Hepatocyte (in vitro differentiated cells): ENCODE measurements at places on chromosomes 1 and 21. TPM values are rescaled to one million over a fixed set of nuclear protein-coding genes. Genes with fewer than 3 reads are reported as not detected.

The MCM3AP gene
- 29.1 and 35.4 TPM in 2 replicates for polyA plus RNA-seq

DNA sequence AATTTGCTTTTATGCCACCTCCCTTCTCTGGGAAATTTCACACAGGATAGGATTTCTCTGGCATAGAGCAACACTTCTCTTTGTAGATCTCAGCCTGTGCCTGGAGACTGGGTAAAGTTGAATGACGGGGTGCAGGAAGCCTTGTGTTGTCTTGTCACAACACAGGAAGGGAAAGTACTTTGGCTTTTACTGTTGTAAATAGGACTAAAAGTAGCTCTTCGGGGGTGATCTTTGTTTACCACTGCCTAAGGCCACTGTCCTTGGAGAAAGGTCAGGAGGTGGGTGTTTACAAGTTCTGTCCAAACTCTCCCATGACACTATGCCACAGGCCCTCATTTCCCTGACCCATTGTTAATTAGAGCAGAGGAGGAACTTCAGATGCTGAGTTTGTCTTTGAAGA, 139.7 kb downstream of the FGGY start:
- DNase-seq = no peak

DNA sequence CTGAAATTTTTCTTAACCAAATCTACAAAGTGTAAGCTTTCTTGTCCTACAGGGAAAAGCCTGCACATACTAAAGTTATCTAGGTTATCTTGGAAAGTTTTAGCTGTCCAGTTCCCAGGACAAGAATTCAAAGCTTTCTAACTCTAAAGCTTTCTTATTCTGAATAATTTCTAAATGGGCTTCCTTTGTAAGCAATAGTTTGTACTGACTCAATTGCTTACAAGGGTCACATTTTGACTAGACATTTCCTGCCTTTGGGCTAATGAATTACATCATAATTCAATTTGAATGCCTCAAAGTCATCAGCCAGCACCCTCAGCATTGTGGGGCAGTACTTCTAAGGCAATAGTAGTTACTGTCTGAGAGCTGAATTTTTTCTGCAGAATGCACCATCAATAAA, 223.0 kb downstream of the LTN1 start:
- no peak for DNase-seq

DNA sequence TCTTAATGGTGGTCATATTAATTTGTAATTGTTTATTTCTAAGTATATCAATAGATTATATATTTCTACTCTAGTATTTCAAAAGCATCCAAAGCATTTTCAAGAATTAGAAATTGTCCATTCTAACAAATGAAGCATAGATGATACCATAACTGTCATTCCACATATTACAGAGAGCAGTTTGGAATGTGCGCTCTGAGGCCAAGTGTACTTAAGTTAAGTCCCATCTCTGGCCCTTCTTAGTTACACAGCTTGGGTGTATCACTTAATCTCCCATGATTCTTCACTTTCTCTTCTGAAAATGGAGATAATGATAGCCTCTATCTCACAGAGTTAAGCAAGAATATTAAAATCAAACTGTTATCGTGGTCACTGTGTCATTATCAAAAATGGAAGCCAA, 281.1 kb downstream of the MRPL39 start:
- no peak for DNase-seq

DNA sequence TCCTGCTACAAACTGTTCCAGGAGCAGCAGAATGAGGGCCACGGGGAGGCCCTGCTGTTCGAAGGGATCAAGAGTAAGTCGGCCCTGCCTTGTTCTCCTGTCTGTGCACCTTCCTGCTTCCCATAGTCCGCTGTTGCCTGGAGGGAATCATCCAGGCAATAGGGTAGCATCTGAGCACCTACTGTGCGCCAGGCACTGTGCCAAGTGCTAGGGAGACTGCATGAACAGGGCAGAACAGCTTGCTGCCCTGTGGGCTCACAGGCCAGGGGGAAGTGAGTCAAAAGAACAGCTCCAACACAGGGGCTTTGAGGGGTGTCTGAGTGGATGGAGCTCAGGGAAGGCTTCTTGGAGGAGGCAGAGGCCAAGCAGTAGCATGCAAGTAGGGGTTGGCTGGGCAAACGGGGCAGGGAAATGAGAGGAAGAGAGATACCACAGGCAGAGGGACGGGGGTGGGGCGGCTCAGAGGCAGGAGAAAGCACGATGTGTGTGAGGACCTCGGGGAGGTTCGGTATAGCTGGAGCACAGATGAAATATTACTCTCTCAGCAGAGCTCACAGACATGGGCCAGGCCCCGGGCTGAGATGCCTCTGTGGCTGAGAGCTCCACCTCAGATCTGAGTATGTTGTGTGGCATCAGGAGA, 15.5 kb upstream of the PADI6 start:
- DNase-seq = no peak

DNA sequence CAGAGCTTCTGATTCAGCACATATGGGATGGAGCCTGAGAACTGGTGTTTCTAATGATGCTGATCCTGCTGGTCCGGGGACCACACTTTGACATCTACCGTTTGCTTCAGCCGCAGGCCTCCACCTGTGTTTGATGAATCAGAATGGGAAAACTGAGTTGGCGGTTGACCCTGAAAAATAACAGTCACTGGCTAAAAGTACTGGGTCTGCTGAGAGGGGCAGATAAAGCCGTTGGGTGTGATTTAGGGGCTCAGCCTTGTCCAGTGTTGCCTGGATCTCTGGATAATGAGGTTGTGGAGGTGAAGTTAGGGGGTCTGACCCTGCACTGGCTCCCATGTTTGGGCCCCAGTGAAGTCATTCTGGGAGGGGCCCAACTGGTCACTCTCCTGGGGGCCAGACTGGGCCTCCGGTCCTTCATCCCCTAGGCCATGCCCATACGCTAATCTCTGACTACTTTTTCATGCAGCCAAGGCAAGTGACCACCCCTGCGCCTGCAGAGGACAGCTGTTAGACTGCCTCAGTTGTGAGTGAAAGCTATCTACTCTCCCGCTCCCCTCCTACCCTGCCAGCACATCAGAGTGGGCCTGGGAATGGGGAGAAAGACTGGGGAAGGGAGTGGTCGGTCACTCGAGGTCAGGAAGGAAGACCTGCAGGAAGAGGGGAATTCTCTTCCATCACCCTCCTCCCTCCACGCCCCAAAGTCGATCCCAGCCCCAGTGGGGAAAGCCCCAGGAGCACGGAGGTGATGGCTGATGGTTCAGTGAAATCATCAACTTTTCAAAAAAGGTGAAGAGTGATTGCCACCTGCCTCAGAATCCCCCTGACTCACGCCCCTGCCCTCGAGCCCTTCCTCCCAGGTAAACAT, 27.7 kb downstream of the VASH2 start:
- no peak for DNase-seq

DNA sequence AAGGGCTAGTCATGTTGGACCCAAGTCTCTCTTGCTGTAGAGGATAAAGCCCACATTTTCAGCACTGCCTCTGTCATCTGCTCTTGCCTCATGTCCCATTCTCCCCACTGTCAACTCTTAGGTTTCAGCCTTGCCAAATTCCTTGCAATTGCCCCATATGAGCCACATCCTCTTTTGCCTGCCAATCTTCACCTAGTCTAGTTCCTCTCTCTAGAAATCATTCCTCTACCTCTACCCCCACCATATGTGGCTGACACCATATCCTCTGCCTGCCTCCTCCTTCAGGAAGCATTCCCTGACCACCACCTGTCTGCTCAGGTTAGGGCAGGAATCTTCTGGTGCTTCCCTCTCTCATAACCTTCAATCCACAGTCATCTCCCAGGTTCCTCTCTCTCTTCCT, 38.2 kb downstream of the SLC9A1 start:
- no peak for DNase-seq

DNA sequence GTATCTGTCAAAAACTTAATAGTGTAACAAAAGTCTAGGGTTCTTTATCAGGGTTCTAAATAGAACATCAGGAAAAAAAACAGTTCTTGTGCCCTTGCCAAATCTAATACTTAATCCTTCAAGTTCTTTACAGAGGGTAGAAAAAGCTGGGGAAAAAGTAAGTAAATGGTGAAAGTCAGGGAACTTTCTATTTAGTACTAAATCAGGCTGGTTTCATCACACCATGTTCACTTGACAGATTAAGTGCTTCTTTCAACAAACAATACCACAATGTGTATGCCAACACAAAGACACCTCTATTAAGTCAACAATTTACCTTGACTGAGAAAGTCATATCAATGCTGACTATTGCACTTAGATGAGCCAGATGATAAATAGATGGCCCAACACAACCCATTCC, 9.7 kb downstream of the DBT start:
- no peak for DNase-seq

DNA sequence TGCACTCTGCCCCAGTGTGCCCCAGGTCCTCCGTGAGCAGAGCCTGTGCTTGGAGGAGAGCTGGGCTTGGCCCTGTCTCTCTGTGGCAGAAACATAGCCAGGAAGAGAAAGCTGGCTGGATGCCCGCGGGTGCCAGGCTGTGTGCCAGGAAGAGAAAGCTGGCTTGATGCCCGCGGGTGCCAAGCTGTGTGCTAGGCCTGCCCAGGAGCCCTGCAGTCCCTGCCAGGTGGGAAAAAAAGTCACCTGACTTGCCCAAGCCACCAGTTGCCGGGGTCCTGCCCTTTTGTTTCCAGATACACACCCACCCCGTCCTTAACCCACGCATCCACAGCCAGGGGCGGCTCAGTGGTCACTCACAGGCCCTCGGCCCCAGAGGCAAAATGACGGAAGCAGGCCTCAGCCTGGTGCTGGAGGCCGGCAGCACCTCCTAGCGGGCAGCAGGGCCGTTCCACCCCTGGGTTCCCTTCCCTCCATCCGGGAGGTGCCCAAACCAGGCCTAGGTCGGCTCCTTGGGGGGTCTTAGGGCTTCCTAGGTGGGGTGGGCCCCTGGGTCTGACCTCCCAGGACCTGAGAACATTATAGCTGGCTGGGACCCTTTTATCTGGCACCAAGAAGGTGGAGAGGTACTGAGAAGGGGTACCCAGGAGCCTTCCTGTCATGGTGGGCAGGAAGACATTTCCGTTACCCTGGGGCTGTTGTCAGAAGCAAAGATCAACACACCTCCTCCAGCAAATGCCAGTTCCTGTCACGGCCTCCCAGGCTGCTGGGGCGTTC, 9.1 kb downstream of the ITGB2 start:
- DNase-seq = no peak
